ENCODE measurements at places on chromosomes 1 and 21.

- DNase-seq, result no peak
Observed at GRCh38 chr1:31551208-31551607, 25.1 kb upstream of the TINAGL1 start.

- no peak for DNase-seq
Observed at GRCh38 chr1:25871086-25871703, 4.3 kb downstream of the PAQR7 start.

DNA sequence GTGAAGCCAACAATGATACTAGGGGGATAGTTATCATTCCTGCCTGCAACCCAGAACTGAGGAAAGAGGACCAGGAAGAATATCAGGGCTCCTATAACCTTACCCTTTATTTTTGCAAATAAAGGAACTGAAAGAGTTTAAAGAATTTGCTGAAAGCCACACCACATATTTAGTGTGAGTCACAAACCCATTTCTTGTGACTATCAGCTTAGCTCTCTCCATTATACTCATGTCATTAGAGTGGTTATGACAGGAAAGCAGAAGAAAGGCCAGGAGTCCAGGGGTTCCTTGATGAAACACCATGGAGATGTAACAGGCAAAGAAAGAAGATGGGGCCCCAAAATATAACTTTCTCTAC, 141.1 kb upstream of the SAMSN1 start:
- no peak for DNase-seq

DNA sequence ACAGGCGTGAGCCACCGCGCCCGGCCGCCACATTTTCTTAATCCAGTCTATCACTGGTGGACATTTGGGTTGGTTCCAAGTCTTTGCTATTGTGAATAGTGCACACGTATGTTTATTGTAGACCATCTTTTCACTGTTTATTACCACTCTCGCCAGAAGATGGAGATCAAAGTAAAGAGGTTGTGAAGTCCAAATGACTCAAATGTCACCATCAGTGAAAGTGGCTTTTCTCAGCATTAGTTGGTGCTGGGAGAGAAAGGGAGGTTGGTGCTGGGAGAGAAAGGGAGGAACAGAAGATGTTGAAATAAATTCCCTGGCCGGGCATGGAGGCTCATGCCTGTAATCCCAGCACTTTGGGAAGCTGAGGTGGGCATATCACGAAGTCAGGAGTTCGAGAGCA, 10.4 kb upstream of the UHMK1 start:
- DNase-seq, result no peak

- no peak for DNase-seq
Observed at GRCh38 chr1:237932816-237933215, 42.1 kb upstream of the ZP4 start.

GRCh38 chr1:106831511-106831910, 225.0 kb upstream of the PRMT6 start:
- DNase-seq, result no peak

- DNase-seq, result no peak
Observed at GRCh38 chr1:178932552-178932906, 61.7 kb upstream of the ANGPTL1 start.

- DNase-seq, result no peak
Observed at GRCh38 chr1:65264197-65264929, 45.0 kb upstream of the DNAJC6 start.

DNA sequence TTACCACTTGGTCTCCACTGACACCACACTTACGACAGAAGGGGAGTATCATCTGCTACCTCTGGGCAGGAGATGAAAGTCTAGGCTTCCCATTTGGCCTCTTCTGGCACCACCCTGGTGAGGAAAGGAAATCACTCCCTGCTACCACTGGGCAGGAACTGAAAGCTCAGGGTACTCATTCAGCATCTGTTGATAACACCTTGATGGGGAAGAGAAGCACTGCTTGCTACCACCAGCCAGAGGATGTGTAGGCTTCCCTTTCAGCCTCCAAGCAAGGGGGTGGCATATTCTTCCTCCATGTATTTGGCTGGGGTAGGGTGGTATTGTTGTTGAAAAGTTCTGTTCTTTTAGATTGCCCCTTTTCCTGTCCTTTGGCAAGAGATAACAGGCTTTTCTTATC, 115.0 kb downstream of the ACBD6 start:
- no peak for DNase-seq

GRCh38 chr21:42051788-42052187, 19.3 kb upstream of the UMODL1 start:
- no peak for DNase-seq

DNA sequence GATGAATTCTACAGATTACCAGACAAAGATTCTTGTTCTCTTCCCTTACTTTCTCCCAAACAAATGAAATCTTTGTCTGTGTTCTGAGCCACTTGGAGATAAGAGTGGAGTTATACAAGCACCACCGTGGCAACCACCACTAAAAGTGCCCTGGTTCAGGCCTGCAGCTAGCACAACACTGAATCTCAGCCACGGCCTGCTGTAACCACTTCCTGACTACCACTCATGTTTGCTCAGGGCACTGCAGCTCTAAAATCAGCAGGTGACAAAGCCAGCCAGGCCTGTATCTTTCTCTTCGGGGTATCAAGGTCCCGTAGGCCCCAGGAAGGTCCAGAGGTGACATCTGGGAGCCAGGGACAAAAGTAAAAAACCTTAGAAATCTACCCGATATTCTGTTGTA, 3.2 kb upstream of the OR2T6 start:
- DNase-seq, result no peak

DNA sequence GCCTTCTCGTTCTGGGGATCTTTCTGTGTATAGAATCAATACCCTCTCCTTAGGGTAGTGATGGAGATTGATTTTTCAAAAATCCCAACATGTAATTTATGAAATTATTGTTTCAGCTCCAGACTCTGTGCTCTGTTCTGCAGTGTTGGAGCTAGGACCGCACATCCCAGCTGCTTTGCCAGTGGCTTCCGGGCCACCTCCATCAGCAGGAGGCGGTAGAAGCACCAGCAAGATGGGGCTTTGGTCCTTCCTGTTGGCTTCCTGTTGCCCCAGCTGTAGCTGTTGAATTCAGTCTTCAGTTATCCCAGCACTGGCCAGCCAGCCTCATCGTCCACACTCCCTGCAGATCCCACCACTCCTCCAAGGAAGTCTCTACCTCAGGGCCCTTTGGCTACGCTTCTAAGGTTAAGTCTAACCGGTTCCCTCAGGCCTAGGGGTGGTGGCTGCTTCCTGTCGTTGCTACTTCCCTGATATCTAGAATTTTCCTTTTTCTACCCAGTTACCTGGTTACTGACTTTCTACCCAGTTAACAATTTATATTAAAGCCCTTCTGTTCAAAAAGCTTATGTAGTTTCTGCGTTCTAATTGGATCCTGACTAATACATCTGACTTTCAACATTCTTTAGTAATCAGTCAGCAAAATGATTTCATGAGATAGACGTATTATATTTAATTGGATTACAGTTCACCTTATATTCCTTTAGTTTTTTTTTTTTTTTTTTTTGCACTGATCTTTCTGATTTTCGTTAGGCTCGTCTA, 24.6 kb downstream of the GALNT2 start:
- DNase-seq, result no peak

DNA sequence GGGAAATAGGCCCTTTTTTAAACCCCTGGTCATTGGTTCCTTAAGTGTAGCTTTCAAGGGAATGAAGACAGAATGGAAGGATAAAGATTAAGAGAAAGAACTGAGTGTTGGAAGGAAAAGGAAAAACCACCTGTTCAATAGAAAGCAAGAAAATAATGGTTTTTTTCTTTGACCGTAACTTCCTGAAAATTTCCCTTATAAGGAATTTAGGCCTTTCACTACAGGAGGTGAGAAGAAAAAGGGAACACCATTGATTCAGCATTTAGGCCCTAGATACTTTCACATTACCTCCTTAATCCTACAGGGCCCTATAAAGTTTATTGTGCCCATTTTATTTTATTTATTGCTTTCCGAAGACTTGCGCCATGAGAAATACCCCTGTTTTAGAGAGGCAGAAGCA, 18.9 kb downstream of the KPNA6 start:
- no peak for DNase-seq

GRCh38 chr1:46179138-46180081, 3.1 kb upstream of the P3R3URF start:
- no peak for DNase-seq

DNA sequence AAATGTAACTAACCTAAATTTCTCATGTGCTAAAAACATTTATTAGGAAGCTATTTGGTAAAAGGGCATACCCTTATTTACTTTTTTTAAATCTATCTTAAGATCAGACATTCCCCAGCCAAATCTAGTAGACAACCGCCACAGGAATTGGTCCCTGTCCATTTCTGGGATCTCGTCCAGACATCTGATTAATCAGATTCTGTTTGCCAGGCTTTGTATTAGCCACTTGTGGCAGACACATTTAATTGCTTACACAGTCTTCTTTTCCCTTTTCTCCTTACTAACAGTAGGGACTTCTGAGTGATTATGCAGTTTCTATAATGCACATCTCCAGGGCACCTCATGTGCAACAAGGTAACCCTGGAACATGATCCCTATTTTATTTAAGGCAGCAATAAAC, 449.0 kb upstream of the RGS18 start:
- no peak for DNase-seq

DNA sequence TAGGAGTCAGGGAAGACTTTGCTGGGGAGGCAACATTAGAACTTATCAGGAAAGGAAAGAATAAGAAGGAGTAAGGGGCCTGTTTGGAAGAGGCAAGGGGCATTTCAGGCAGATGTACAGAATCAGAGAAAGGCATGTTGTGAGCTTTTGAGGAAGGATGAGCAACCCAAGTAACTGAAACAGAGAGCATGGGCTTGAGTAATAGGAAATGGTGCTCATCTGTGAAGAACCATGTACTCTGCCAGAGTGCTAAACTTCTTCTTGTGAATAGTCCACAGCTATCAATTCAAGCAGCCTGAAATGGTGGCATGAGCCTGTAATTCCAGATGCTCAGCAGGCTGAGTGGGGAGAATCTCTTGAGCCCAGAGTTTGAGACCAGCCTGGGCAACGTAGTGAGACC, 19.2 kb upstream of the PIGK start:
- no peak for DNase-seq

DNA sequence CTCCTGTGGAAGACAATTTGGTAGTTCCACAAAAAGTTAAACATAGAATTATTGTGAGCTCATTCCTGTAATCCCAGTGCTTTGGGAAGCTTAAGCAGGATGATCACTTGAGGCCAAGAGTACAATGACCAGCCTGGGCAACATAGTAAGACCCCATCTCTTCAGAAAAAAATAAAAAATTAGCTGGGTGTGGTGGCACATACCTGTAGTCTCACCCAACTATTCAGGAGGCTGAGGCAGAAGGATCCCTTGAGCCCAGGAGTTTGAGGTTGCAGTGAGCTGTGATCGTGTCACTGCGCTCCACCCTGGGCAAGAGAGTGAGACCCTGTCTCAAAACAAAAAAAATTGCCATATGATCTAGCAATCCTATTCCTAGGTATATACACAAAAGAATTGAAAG, 4.1 kb upstream of the CHML start:
- DNase-seq, result no peak

DNA sequence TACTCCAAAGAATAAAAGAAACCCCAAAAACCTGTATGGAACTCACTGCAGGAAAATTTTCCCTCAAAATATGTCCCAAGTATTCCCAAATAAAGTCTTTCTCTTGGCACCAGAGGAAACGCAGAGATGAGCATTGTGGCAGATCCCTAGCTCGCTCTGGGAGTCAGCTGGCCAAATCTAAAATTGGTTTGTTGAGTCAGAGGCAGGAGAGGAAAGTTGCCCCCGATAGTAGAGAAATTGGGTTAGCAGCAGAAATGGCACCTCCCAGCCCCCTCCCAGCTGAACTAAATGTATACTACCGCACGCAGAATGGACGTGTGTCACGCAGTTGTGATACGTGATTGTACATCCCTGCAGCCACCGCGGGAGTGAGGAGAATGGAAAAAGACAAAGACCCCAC, 39.9 kb upstream of the TARBP1 start:
- no peak for DNase-seq

GRCh38 chr1:26122988-26123973, 11.7 kb downstream of the PDIK1L start:
- DNase-seq, result no peak

DNA sequence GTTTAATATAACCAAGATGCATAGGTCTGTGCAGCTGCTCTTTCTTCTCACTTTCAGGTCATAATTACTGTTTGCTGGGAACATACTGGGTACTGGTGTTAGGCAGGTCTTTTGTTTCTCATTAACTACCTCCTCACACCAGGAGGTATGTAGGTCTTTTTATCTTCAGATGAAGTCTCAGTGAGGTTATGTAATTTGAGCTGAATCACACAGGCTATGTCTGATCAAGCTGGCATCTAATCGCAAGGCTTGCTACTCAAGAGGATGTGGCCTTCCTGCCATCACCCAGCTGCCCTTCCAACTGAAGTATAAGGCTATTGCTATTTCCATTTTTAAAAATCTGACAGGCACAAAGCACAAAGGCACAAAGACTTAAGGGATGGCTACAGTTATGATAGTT, 96.4 kb downstream of the RUNX1 start:
- DNase-seq, result no peak

DNA sequence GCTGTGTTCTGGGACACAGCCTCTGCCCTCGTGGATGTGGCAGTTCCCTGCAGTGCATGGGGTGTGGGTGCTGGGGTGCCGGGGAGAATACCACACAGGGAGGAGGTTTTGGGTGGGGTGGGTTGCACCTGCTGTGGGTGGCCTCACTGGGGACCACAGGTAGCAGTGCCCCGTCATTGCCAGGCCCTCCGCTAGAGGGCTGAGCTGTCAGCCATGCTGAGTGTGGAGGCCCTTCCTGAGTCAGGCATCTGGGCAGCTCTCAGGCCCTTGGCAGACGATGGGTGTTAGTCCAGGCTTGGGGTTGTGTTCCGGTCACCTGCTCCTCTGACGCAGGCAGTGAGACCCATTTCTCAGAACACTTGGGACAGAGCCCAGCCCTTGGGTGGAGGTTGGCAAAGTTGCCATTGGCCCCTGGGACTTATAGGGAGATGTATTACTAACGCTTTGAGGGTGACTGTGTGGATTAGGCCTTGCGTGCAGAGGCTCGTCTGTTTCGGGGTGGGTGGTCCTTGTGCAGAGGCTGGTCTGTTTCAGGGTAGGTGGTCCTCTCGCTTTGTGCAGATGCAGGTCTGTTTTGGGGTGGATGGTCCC, 23.9 kb downstream of the PCNT start:
- no peak for DNase-seq

- DNase-seq, result no peak
Observed at GRCh38 chr1:64896551-64896950, 69.8 kb downstream of the JAK1 start.

DNA sequence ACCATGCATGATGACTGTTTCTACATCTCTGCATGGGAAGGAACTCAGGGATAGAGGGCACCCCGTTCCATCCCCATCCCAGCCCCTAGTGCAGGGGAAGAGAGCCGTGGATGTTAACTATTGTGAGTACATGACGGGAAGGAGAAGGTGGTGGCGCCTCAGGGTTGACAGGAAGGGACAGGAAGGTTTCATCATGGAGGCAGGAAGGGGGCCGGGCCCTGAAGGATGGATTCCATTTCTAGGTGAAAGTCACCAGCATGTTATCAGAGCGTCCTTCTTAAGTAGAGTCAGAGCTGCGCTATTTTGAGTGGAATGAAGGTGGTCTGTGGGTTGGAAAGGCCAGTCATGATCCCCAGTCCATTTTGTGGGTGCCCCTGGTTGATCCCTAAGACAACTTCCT, 25.1 kb upstream of the ZNF648 start:
- no peak for DNase-seq

- DNase-seq, result no peak
Observed at GRCh38 chr1:119549719-119550132, 42.7 kb downstream of the HSD3B1 start.

All from esophagus squamous epithelium (tissue), 5 donors.